Type B pancreatic cell (in vitro differentiated cells): ENCODE measurements at places on chromosomes 4 and X. TPM values are rescaled to one million over a fixed set of nuclear protein-coding genes. Genes with fewer than 3 reads are reported as not detected.

GPR119 gene
- 11.9 and 21.9 TPM in 2 replicates for total RNA-seq

SATL1 gene
- 0.07 and 0.31 TPM in 2 replicates for total RNA-seq

GRCh38 chrX:1086444-1087409 is 125.7 kb downstream of the CRLF2 start:
- peaks cover 20% of the 10 kb centered on the region for H3K27me3 ChIP-seq
- H3K4me1 ChIP-seq: no peaks in the 10 kb centered on the region
- H3K4me3 ChIP-seq: no peak overlapping the region
- H3K27ac ChIP-seq: no peak overlapping the region

- H3K27ac ChIP-seq: no peak overlapping the region
- no peak overlapping the region for H3K4me3 ChIP-seq
- no peak for DNase-seq
- peaks cover 5% of the 10 kb centered on the region for H3K4me1 ChIP-seq
- no peaks in the 10 kb centered on the region for H3K27me3 ChIP-seq
Observed at GRCh38 chr4:154009191-154009590, 220.3 kb upstream of the SFRP2 start.

GRCh38 chrX:70466968-70467367 is 22.3 kb downstream of the DLG3 start:
- H3K4me1 ChIP-seq: no peaks in the 10 kb centered on the region
- DNase-seq: no peak
- no peak overlapping the region for H3K4me3 ChIP-seq
- H3K36me3 ChIP-seq: peaks cover 5% of the 10 kb centered on the region
- no peak overlapping the region for H3K27ac ChIP-seq
